Stimulated activated memory B cell treated with anti-CD40 and anti-IgM and Interleukin-4, amounts not matched to agents 10 μg/mL and 1 μg/mL and 100 μg/mL, for 72 hours (primary cell): ENCODE measurements at places on chromosomes 3 and 15.

DNA sequence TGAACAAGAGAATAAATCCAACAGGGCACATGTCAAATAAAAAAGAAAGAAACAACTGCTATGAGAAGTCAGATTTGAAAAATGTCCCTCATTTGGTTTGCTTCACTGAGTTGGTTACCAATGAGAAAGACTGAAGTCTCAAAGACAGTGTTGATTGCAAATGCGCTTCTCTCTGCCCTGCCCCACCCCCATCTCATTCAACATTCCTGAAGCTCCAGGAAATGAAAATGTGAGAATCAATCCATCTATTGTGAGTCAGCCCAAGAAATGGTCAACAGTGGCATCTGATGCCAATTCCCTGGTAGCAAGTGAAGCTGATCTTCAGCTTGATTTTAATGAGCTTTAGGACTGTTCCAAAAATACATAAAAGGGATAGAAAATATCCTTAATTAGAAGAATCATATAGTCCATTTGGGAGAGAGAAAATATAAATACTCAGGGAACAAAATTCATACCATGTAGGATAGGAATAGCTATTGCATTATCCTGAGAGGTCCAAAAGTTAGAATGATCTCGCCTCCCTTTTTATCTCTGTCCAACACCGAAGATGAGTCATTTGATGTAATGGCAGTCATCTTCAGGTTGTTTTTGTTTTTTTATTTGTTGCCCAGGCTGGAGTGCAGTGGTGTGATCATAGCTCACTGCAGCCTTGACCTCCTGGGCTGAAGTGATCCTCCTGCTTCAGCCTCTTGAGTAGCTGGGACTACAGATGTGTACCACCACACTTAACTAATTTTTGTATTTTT, 200.3 kb upstream of the UMPS start:
- no peaks in the 10 kb centered on the region for H3K4me1 ChIP-seq
- no peak for ATAC-seq
- no peak overlapping the region for H3K4me3 ChIP-seq
- no peak overlapping the region for H3K27ac ChIP-seq

DNA sequence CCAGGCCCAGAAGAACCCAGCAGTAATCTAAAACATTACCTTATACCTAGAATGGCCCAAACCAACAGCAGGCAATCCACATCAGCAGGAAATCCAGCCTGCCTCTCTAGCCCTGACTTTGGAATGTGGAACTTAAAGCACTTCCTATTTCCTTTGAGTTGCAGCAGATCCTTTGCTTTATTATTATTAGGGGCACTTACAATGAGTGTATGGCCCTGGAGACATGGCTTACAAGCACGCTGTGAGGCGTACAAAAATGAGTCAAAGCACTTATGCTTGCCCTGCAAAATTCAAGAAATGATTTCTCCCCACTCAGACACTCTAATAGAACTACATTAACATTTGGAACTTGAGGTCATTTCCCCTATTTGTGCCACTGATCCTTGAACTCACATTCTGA, 9.5 kb upstream of the KNSTRN start:
- no peak overlapping the region for H3K27ac ChIP-seq
- no peaks in the 10 kb centered on the region for H3K27me3 ChIP-seq
- no peak for ATAC-seq
- no peaks in the 10 kb centered on the region for H3K36me3 ChIP-seq
- no peak overlapping the region for H3K4me3 ChIP-seq

GRCh38 chr3:141055136-141055535, 4.0 kb downstream of the SPSB4 start:
- peaks cover 13% of the 10 kb centered on the region for H3K4me1 ChIP-seq
- peaks cover 46% of the 10 kb centered on the region for H3K27me3 ChIP-seq
- no peaks in the 10 kb centered on the region for H3K36me3 ChIP-seq
- H3K27ac ChIP-seq = no peak overlapping the region
- H3K4me3 ChIP-seq = no peak overlapping the region

GRCh38 chr15:40250771-40251483, 12.1 kb downstream of the PAK6 start:
- H3K4me3 ChIP-seq = no peak overlapping the region
- no peak for ATAC-seq
- H3K27me3 ChIP-seq = peaks cover 39% of the 10 kb centered on the region
- peaks cover 10% of the 10 kb centered on the region for H3K4me1 ChIP-seq

DNA sequence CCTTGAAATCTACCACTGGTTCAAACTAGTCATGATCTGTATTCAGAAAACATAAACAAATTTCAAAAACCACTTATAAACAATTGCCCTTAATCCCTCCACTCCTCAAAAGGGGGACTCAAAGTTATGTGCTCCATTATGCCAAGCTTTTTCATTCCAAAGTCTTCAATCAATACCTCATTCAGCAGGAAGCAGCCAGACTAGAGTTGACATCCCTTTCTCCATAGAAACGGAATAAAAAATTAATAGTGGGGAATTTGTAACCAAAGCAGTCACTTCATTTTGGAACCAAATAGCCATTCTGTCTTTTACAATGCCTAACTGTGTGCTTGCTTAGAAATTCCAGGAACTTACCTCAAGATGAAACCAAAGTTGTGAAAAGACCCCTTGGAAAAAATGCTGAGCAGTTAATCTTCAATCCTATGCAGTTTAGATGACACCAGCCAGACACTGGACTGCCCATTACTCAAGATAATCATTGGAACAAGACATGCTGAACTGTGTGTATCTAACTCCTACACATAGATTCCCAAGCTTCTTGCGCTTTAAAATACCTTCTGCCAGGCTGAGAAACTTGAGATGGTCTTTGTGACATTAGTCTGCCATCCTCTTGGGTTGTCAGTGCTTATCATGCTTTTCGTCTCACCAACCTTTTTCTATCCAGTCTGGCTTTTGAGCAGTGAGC, 406.2 kb downstream of the PLOD2 start:
- H3K27me3 ChIP-seq = no peaks in the 10 kb centered on the region
- H3K36me3 ChIP-seq = no peaks in the 10 kb centered on the region
- no peak overlapping the region for H3K4me3 ChIP-seq
- no peaks in the 10 kb centered on the region for H3K4me1 ChIP-seq
